Activated CD8-positive, alpha-beta memory T cell treated with anti-CD3 and anti-CD28 coated beads for 24 hours (primary cell): ENCODE measurements at places on chromosomes 2 and 18.
A peak's percentile ranks its signal among the peaks of the same experiment; 100 is the strongest.

- DNase-seq = no peak
Observed at GRCh38 chr2:45074713-45075112, 65.5 kb upstream of the SIX2 start.

DNA sequence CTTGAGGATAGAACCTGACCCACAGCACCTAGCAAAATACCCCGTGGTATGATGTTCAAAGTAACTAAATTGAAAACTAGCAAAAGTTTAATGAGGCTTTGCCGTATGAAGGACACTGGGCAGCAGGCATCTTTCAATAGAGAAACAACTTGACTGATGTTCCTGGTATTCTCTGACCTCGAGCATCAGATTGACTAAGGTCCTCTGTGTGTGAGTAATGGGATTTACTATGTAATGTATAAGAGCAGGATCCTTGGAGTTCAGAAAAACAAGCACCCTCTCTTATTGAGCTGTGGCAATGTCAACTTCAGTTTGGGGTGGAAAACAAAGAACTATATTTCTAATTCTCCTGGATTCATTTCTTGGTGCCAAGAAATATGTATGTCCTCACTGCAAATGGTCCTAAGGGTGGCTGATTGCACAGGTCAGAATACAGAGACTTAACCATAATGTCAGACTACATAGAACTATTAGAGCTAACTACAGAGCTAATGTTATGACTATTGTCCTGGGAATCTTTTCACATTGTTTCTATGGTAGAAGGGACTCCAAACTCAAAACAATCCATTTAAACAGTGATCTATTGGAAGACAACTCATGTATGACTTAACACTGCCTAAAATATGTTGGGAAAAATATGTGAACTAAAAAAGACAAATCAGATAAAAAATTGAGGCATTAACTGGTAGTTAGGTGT lies 4.4 kb downstream of the TNFAIP6 start:
- no peak for DNase-seq

DNA sequence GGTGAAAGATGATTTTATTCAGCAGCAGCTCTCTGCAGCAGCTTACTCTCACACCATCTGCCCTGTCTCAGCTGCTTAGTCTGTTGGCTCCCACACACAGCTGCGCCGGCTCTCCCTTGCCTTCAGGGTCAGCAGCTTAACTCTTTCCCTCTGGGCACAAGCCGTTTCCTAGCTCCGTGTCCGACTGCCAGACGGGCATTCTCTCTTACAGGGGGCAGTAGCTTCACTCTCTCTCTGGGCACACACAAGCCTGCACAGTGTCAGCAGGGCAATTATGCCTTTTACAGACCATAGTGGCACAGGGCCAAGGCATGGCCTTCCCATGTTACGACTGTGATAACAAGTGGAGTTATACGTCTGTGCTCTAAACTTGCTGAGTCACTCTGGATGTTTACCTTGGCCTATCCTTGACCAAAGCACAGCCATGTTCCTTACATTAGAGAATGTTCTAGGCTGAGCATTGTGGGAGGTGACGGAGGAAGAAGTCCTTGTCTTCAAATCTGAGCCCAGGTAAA lies 31.7 kb downstream of the PCARE start:
- DNase-seq = no peak

GRCh38 chr2:219178377-219179175 lies 501 bp downstream of the RETREG2 start:
- no peak for DNase-seq

- no peak for DNase-seq
Observed at GRCh38 chr2:23708771-23709170, 218.2 kb downstream of the ATAD2B start.

DNA sequence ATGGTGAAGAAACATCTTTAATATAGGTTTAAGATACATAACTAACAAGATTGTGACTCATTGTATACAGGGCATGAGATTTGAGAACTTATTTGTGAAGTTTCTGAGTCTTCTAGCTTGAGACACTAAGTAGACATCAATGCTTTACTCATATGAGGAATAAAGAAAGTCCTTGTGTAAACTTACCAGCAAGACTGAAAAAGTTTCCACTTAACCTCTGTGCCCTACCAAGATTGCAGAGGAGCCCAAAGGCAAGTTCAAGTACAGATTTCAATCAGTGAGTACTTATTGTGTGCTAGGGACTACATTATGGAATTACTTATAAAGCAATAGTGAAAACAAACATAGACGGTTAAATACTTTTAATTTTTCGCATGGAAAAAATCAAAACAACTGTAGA lies 1041.2 kb upstream of the CELF4 start:
- DNase-seq = no peak

DNA sequence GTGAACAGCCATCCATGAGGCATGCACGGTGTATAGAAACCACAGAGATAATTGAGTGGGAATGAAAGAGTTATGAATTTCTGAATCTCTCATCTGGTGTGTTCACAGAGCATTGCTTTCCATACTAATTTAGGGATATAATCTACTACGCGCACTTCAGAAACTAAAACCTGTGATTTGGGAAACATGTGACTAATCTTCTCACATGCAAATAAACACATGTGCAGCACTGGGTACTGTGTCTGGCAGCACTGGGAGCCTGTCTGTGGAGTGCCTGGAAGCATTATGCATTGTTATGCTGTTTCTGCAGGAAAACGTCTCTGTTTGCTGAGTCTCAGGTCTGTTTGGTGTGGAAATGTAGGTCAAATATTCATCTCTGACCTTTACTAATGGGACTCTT lies 287.3 kb downstream of the CMPK2 start:
- DNase-seq = no peak

- peak; percentile 24 for DNase-seq
Observed at GRCh38 chr2:31238126-31238905, 4.4 kb downstream of the EHD3 start.

DNA sequence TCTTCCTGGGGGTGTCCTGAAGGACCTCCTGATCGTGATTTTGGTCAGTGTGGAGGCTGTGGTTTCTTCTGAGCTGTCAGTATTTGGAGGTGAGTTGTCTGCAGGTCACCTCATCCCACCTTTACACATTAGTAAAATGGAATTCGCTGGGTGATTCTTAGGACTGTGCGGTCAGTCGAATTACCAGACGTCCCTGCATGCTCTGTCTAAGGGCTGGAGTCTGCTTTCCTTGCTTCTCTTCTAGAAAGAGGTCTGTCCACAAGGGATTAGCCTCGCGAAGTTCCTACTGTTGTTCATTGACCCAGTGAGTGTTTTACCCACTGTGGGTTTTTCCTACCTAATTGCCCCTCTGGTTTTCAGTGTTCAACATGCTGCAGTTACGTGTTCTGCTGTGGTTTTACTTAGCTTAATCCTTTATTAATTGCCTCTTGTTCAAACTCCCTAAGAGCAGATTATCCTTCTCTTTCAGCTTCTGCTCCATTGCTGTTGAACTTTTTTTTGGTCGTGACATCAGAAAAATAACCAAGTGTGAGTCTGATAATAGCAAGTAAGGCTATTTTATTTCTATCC lies 183.4 kb downstream of the NEDD4L start:
- DNase-seq = no peak

GRCh38 chr18:79936641-79937040 lies 14.8 kb downstream of the SLC66A2 start:
- no peak for DNase-seq

DNA sequence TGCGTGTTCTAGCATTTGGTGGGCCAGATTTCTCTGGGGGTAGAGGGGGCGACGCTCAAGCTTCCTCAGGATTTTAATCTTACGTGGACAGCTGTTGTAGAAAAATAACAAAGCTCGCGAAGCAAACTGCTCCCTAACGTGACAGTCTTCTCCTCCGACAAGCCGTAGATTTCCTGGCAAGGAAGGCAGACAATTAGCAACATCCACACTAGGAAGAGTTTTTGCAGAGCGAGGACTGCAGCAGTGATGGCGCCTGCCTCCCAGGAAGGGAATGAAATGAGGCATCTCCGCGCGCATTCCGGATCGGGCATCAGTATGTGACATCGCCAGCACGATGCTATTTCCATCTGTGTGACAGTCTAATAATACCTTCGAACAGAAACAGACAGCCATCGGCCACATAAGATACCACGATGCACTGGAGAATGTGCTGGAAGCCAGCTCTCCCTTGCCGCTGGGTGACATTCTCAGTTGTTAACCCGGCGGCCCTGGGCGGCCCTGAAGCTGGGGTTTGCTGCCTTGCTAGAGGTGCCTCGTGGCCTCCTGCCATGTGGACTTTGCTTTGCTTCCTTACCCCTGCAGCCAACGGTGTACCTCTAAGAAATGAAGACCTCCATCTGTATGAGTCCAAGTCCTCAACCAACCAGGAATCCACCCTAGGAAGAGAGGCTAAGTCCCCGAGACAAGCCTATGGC lies 101.8 kb upstream of the AGAP1 start:
- no peak for DNase-seq

DNA sequence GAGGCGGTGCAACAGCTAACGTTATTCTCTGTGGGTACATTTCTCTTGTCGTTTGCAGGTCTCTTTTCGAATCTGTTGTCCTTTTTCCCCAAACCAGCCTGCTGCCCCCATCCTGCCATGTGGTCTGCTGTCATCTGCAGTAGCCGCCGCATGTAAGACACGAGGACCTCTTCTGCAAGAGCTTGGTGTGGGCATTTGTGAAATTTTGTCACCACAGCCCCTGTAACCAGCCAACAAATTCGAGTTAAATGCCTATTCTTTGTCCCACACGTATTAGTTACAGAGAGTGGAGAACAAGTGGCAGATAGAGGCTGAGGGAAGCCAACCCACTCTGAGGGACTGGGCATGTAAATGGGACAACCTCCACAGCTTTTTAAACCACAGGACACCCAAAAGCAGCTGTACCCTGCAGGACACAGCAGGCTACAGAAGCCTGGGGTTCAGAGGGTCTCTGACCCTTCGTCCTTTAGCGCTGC lies 35.0 kb downstream of the ITGA6 start:
- no peak for DNase-seq

- no peak for DNase-seq
Observed at GRCh38 chr2:107645586-107645985, 181.1 kb upstream of the RGPD4 start.

DNA sequence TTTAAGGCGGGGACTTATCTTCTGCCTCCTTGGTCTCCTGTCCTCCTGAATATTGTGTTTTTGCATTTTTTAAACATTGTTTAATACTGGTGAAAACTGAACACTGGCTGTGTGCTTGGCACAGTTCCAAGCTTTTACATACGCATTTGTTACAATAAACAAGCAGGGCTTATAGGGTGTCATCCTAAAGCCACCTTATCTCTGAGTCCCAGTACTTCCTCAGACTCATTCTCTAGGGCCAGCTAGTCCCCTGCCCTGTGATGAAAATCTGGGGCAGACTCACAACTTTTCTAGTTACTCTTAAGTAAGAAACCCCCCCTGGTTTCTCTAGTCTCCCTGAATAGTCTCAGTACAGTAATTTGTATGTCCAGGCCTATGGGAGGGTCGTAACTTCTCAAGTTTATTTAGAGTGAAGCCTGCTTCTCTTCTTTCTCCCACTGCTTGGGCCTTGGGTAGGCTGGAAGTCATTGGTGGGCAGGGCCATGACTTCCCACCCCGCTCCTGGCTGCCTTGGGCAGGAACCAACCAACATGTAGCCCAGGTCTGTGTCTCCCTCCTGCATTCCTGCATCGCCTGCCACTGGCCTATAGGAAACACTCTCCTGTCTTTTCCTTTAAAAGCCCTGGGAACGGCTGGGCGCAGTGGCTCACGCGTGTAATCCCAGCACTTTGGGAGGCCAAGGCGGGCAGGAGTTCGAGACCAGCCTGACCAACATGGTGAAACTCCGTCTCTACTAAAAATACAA lies 7.7 kb upstream of the KCNE4 start:
- no peak for DNase-seq
